ENCODE measurements at places on chromosomes 11 and 22. TPM values are rescaled to one million over a fixed set of nuclear protein-coding genes. Genes with fewer than 3 reads are reported as not detected.

The PTPN5 gene
- not detected for total RNA-seq

The SULT4A1 gene
- total RNA-seq: not detected

The FGF19 gene
- total RNA-seq: 0.12 TPM

The CRYBB3 gene
- total RNA-seq: not detected

The GVQW3 gene
- 0.88 TPM for total RNA-seq

The RIMBP3C gene
- total RNA-seq: 0.13 TPM

The APOA5 gene
- not detected for total RNA-seq

The OR51B5 gene
- not detected for total RNA-seq
